Glomerular endothelial cell (primary cell): ENCODE measurements at places on chromosomes 11 and 22.

GRCh38 chr11:2219318-2220017 lies 47.9 kb upstream of the TH start:
- DNase-seq: no peak

DNA sequence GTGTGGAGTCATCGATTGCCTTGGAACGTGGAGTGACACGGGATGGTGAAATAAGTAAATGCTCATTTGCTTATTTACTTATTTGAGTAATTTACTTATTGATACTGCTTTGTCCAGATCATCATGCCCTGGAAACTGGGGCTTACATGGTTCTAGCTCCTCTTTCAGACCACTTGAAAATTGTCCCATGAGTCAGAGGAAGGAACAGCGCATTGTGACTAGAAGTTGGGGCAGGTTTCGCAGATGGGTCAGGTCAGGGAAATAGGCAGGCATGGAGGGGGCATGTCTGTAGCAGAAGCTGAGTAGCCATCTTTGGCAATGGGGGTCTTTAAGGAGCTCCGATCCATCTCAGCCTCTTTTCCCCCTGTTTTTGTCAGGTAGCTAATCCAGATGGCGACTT lies 104.2 kb upstream of the SORL1-AS1 start:
- no peak for DNase-seq

DNA sequence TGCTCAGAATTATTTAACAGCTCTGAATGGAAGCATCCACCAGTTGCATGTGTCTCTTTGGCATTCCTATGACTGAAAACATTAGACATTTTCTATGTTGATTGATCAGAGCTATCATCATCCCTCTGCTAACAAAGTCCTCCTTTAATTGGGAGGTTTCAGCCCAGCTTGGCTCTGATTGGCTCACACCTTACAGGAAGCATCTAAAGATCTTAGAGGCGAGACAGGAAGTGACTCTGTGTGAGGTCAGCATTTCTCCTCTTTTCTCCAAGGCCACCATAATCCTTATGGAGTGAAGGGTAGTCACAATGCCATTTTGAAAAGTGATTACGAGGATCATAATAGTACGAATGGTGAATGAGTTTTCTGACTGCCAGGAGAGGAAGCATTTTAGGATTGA lies 260.8 kb downstream of the MIAT start:
- no peak for DNase-seq

DNA sequence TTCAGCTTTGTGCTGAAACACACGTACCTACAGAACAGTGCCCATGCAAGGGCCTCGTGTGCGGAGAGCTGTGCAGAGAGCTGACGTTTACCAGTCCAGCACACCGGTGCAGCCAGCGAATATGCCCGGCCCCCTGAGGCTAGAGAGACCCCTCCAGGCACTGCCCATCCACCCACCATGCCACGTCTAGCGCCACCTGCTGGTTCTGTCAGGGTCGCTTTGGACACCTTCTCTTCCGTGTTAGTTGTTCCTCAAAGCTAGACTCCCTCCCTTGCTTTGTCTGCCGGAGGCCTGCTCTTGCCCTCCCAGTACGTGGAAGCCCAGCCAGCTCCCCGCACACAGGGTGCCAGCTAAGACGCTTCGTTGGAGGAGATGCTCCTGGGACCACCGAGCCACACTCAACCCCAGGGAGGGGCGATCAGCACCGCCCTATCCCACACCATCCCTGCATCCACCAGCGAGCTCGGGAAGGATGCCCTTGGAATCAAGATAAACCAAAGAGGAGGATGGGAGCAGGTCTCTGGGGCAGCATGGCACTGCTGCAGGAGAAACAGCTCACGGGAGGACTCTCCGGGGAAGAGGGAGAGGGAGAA lies 43.4 kb downstream of the CPT1A start:
- no peak for DNase-seq

GRCh38 chr11:134412203-134413042 lies at the start of gene B3GAT1:
Gene B3GAT1 (minus strand): TSS chr11:134412242. CDS start chr11:134387659, 24,583 bp downstream.
- DNase-seq: no peak

DNA sequence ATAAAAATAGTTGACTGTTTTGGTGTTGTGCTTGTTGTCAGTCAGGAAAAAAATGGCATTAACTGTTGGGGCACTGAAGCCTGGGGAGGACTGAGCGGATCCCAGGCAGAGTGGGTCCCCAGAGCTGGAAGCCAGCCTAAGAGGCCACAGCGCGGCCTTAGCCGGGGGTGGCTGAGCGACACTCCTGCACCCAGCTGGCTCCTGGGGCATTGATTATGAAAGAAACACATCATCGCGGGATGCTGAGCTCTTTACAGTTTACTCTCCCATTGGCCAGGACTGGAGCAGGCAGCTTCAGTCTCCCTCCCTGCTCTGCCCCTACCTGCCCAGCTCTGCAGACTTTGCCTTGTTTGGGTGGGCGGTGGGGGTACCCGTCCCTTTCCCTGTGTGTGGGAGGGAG lies 121.5 kb downstream of the ST3GAL4 start:
- DNase-seq: no peak
